ENCODE measurements at places on chromosomes 7 and 10. TPM values are rescaled to one million over a fixed set of nuclear protein-coding genes. Genes with fewer than 3 reads are reported as not detected.

The LIPK gene
- not detected for polyA plus RNA-seq

The TMEM176A gene
- polyA plus RNA-seq: 126 TPM

The FAM131B gene
- 2.0 TPM for polyA plus RNA-seq

The GPR37 gene
- polyA plus RNA-seq: not detected

The MAT1A gene
- not detected for polyA plus RNA-seq

The UPK3B gene
- polyA plus RNA-seq: 0.92 TPM

The SLC13A1 gene
- 0.23 TPM for polyA plus RNA-seq

The CALU gene
- 38.7 TPM for polyA plus RNA-seq

The PRR15 gene
- 104 TPM for polyA plus RNA-seq

The CALCR gene
- polyA plus RNA-seq: not detected

The XRCC2 gene
- not detected for polyA plus RNA-seq

The C10orf71 gene
- polyA plus RNA-seq: not detected

The CCDC201 gene
- not detected for polyA plus RNA-seq

The LHPP gene
- polyA plus RNA-seq: 22.8 TPM

The AHR gene
- polyA plus RNA-seq: 9.2 TPM

The ANKRD22 gene
- 26.9 TPM for polyA plus RNA-seq

The FFAR4 gene
- polyA plus RNA-seq: 8.4 TPM

The LRRTM3 gene
- not detected for polyA plus RNA-seq

The AKR1D1 gene
- not detected for polyA plus RNA-seq

The IKZF1 gene
- polyA plus RNA-seq: 1.8 TPM

The TIAL1 gene
- polyA plus RNA-seq: 47.8 TPM

The KCND2 gene
- not detected for polyA plus RNA-seq

The FANK1 gene
- 7.9 TPM for polyA plus RNA-seq

The CCSER2 gene
- 11.5 TPM for polyA plus RNA-seq

The PRRT4 gene
- polyA plus RNA-seq: not detected

The PLCE1 gene
- polyA plus RNA-seq: 12.4 TPM

The OPALIN gene
- polyA plus RNA-seq: not detected

The DBNL gene
- polyA plus RNA-seq: 149 TPM

The LRMDA gene
- polyA plus RNA-seq: 9.0 TPM

The IMMP2L gene
- 4.2 TPM for polyA plus RNA-seq

The TMEM196 gene
- polyA plus RNA-seq: not detected

The PNLIP gene
- 4.2 TPM for polyA plus RNA-seq

The RPP38 gene
- 19.2 TPM for polyA plus RNA-seq

The LOXL4 gene
- polyA plus RNA-seq: 1.8 TPM

The TMEM229A gene
- not detected for polyA plus RNA-seq

All from sigmoid colon (tissue), 7 donors.